ENCODE measurements at places on chromosomes 16 and 17.

GRCh38 chr16:15737140-15737644, 87.1 kb downstream of the NDE1 start:
- DNase-seq, result no peak

DNA sequence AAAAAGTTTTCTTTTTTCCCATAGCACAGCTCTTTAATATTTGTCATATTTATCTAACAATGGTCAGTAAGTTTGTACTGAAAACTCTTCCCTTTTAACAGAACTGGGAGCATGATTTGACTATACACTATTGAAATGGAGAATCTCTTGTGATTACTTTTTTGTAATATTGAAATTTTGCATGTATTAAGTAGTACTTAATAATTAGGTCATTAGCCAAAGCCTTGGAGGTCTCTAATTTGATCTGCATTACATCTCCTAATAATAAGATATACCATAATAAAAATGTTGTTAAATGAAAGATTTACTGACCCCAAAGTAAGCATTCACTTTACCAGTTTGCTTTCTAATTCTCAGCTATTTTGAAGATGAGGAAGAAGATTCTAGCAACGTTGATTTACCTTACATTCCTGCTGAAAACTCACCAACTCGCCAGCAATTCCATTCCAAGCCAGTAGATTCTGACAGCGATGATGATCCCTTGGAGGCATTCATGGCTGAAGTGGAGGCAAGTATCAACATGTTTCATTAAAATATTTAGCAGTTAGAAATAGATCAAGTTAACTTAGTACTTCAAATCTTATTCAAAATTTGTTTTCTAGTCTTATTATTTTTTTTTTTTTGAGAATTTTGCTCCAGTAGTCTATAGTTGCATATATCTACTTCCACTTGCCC, 18.2 kb downstream of the DDX42 start:
- no peak for DNase-seq

DNA sequence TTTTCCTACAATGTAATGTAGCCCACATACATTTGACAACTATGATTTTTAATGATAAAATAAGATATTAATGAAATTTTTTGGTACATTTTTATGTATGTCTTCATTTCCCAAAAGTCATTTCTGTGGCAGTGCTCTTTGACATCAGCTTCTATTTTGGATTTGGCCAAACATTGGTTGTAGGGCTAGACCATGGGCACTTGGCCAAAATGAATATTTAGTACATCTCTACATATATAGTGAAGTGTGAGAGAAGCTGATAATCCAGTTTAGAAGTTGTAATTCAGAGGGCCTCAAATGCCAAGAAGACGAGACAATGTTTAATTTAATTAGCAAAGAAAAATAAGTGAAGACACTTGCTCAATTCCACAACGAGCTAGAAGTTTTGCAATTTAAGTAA, 724.9 kb upstream of the SOX9 start:
- no peak for DNase-seq

DNA sequence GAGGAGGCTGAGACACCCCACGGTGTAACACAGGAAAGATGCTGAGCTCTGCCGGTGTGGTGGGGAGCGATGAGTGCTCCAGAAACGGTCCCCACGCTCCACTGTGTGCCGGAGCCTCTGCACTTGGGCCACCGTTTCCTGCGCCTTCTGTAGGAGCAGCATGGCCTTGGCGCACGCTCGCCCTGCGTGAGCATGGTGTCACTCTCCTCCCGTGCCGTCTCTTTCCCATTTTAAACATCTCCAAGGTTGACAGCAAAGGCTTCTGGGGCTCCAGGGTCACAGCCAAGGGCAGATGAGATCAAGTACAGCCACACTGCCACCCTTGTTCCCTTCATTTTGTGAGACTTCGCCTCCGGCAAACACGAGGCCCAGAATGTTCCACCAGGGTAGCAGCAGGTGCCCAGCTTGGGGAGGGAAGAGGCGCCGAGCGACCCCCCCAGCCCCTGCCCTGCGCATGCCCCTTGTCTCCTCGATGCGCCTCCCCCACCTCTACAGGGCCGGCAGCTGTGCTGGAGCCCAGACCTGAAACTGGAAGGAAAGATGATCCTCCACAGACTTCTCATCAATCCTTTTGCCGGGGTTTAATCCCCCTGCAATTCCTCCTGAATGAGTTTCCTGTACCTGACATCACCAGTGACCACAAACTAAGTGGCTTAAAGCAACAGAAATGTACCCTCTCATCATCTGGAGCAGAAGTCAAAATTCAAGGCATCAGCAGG, 19.9 kb upstream of the OSGIN1 start:
- no peak for DNase-seq

GRCh38 chr17:74235040-74235581, 21.7 kb downstream of the TTYH2 start:
- DNase-seq, result peak; percentile 62

DNA sequence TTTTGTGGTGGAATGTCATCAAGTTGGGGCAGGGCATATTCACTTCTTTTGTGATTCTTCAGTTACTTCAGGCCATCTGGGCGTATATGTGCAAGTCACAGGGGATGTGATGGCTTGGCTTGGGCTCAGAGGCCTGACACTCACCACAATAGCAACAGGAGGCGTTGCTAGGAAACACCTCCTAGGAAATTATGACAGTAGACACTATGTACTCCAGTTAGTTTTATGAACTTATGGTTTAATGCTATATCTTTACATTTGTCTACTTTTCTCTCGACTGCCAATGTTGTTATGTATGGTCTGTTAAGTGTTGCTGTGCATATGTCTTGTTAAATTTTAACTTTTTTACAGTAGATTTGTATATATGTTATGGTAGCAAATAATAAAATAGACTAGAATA, 788.7 kb upstream of the GOT2 start:
- DNase-seq, result no peak

GRCh38 chr16:20611975-20612481, 35.9 kb upstream of the ACSM2B start:
- no peak for DNase-seq

DNA sequence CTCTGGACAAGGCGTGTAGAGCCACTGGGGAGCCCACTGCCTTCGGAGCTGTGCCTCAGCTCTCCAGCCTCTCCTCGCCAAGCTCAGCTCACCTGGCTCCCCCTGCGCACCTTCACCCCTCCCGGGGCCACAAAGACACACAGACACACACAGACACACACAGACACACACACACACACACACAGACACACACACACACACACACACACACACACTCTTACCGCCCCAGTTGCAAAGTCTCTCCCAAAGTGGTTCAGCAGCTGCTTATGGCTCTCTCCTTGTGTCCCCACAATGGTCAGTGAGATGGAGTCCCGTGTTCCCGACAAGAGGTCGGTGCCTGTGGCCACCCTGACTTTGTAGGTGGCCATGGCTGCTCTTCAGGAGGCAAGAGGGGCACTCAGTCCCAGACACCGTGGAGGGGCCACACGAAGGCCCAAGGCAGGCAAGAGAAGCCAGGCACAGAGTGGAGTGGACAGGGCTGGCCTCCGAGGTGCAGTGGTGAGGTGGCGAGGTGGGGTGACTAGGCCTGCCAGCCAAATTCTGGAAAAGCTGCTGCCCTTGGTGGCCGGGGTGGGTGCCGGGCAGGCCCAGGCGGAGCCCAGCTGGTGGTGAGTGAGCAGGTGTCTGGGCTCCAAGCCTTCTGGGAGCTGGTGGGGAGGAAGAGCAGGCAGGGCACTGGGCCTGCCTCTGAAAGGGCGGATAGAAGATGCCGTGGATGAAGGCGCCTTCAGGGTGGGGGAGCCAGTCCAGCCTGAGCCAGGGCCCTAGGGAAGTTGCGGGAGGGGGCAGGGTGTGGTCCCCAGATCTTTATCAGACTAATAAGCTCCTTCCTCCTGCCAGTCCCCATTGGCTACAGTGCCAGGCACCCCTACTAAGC, at the start of gene ALOX12B:
Gene ALOX12B (minus strand): TSS at position 642 of the 877 bp plus-strand sequence. CDS start 274 bp downstream, at position 368.
- no peak for DNase-seq

DNA sequence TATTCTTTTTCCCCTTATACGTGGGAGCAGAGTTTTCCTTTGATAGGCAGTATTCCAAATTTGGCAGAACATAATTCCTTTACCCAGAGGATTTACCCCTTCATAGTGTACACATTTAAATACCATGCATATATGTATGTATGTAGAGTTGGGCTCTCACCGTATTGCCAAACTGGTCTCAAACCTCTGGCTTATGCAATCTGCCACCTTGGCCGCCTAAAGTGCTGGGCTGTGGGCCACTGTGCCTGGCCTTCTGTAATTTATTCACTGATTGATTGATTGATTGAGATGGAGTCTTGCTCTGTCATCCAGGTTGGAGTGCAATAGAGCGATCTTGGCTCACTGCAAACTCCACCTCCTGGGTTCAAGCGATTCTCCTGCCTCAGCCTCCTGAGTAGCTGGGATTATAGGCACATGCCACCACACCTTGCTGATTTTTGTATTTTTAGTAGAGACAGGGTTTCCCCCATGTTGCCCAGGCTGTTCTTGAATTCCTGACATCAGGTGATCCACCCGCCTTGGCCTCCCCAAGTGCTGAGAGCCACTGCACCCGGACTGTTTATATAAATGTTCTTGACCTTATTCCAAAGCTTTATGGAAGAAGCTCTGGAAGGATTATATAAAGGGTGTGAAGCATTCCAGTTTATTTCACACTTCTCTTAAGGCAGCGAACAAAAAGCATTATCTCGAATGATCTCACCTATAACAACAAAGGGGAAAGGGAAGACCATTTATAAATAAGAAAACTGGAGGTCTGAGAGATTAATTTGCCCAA, 14.9 kb downstream of the GLG1 start:
- DNase-seq, result no peak

- DNase-seq, result peak; percentile 59
Measured at GRCh38 chr16:30637944-30638343, 12.8 kb upstream of the PRR14 start.

DNA sequence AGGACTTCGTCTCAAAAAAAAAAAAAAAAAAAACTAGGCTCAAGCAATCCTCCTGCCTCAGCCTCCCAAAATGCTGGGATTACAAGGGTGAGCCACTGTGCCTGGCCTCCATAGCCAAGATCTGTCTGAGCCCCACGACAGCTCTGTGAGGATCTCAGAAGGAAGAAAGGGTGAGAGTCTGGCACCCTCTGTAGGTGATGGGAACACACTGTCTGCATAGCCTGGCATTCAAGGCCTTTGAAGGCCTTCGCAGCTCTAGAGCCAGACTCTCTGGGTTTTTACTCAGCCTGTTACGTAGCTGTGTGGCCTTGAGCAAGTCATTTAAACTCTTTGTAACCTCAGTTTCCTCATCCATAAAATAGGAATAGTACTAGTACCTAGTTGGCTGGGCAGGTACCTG, 6.3 kb upstream of the XPO6 start:
- peak; percentile 53 for DNase-seq

- DNase-seq, result no peak
Measured at GRCh38 chr17:8849311-8850041, 18.0 kb downstream of the PIK3R6 start.

- DNase-seq, result no peak
Measured at GRCh38 chr16:85974428-85975375, 75.7 kb downstream of the IRF8 start.

- DNase-seq, result peak; percentile 34
Measured at GRCh38 chr17:75191584-75191983, 8.8 kb upstream of the SUMO2 start.

- peak; percentile 61 for DNase-seq
Measured at GRCh38 chr17:29390851-29391631, 878 bp downstream of the TAOK1 start.

- no peak for DNase-seq
Measured at GRCh38 chr16:8204769-8205168, 385.5 kb downstream of the TMEM114 start.

- DNase-seq, result no peak
Measured at GRCh38 chr17:82098939-82099763, 1.1 kb upstream of the FASN start.

- DNase-seq, result peak; percentile 81
Measured at GRCh38 chr17:74923538-74924249, 379 bp upstream of the OTOP2 start.

- no peak for DNase-seq
Measured at GRCh38 chr17:58680038-58680369, 11.8 kb downstream of the TEX14 start.

DNA sequence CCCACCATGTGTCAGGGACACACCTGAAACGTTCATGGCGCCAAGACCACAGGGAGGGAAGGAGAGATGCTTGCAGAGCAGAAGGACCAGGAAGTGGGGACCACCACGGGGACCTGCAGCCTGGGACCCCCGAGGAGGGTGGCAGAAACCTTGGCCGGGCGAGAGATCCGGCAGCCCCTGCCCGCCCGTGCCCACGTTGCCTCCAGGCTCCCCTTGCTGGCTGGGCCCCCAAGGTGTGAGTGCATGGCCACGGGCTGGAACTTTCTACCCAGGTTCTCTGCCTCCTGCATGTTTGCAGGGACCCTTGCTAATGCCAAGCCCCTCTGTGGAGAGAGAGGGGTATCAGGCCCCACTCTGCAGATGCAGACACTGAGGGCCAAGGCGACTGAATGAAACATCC, 50.4 kb downstream of the USP22 start:
- DNase-seq, result no peak

DNA sequence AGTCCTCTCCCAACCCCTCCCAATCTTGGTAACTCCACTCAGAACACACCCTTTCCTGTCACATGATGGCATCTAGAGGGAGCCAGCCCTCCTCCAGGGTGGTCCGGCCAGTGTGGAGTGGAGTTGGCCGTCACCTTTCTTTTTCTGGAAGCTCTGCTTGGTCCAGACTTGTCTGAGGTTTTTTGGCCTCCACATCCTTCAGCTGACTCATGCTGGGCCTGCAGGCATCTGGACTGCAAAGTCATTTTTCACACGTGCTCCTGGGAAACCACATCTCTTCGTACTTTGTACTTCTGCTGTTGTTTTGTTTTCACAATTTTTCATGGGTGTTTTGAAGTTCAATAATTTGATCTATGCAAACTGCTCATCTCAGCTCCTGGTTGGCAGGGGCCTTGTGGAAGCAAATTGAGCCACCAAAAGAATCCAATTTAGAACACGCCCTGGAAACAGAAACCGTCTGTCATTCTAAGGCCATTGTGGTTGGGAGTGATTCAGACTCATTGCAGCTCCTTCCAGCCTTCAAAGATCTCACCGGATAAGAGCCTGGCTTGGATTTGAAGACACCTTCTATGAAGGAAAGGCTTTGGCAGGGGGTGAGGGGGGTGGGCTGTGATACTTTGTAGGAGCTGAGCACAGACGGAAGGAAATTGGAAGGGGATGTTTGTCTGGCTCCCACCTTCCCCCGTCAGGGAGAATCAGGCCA, 42.4 kb upstream of the NF1 start:
- DNase-seq, result peak; percentile 66

- DNase-seq, result no peak
Measured at GRCh38 chr17:57990037-57990436, 2.0 kb upstream of the VEZF1 start.

GRCh38 chr17:48571826-48572417, 6.2 kb downstream of the HOXB4 start:
- no peak for DNase-seq
